Activated naive CD4-positive, alpha-beta T cell treated with Interleukin-2 at 50 U/mL for 16 hours (primary cell): ENCODE measurements at places on chromosomes 7 and 10.

DNA sequence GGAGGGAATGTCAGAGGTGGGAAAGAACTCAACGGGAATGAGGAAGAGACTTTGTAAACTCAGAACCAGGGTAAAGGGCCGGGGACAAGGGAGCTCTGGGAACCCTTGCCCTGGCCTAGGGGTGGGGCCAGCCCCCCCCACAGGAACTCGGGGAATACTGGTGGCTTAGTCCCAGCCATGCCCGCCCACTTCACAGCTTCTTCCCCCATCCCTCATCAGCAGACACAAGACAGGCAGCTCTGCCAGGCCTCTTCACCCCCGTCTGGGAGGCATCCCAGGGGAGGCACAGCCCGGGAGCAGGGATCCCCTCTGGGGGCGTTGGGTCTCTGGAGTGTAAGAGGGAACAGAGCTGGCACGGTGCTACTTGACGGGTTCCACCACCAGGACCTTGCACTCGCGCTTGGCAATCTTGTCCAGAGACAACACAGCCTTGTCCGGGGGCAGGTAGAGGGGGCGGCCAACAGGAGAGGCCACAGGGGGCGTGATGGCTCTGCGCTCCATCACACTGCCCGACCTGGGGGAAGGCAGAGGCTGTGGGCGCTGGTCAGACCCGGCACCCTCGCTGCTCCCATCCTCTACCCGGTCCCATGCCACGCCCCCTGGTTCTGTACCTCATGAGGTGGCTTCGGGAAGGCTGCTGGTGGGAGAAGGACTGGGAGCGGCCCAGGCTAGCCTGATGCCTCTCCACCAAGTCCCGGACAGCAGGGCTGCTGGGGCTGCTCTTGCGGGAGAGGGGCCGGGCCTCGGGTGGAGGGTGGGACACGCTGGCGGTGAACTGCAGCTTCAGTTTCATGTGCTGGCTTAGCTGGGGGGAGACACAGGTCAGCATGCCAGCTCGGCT is 3.7 kb downstream of the TRAPPC14 start:
- no peak for DNase-seq

GRCh38 chr7:57205000-57205399 is 72.8 kb upstream of the ZNF479 start:
- no peak for DNase-seq

DNA sequence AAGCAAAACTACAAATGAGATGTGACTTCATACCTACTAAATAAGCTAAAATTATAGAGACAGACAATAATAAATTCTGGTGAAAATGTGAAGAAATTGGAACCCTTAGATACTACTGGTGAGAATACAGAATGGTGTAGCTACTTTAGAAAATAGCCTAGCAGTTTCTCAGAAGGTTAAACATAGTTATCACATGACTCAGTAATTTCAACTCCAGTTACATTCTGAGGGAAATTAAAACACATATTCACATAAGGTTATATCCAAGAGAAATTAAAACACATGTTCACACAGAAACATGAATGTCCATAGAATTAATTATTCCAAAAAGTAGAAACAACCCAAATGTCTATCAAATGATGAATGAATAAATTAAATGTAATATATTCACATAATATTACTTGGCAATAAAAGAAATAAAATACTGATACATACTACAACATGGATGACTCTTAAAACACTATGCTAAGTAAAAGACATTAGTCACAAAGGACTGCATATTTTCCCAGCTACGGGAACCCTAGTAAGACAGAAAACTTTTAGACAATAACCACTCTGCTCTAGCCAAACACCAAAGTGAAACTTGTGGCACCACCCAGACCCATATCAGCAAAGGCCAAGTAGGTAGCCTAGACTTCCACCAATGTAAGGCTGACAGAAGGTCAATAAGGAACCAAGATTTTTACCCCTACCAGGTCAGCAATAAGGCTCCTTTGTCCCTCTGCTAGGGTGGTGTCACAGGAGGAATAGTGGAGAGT is 25.1 kb downstream of the SLC25A40 start:
- no peak for DNase-seq

GRCh38 chr10:79910344-79910743 is 38.6 kb downstream of the SFTPD start:
- no peak for DNase-seq

- no peak for DNase-seq
These were observed 225.7 kb downstream of the RPS24 start for GRCh38 chr10:78259391-78259790.

GRCh38 chr10:132326344-132326889 is 5.6 kb upstream of the LRRC27 start:
- DNase-seq = no peak

GRCh38 chr7:31061185-31061584 is 9.1 kb downstream of the ADCYAP1R1 start:
- DNase-seq = no peak

GRCh38 chr7:36985866-36986400 is 261.6 kb upstream of the AOAH start:
- no peak for DNase-seq

DNA sequence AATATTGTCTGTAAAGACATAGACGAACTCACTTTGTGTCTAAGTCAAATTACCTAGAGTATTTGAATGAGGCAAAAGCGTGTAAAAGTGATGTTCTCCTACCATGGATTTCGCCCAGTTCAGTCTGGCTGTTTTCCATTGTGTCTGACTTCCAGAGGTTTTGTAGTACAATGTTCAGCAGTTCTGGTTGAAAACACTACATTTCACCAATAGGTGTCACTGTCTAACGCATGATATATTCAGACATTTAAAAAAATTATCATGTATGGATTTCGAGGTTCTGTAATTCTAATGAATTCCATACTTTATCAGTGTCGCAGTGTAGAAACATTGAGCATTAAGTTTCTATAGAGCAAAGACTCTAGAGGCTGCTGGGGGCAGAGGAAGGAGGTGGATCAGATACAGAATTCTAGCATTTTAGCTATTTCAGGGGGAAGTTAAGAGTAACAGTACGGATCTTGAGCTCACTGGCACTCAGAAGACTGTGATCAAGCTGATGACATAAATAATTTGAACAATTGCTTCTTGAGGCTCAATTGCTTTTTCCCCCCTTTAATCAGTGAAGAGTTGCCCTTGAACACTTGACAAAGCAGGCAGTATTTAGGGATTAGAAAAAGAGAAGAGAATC is 196.9 kb upstream of the RHOBTB1 start:
- no peak for DNase-seq

DNA sequence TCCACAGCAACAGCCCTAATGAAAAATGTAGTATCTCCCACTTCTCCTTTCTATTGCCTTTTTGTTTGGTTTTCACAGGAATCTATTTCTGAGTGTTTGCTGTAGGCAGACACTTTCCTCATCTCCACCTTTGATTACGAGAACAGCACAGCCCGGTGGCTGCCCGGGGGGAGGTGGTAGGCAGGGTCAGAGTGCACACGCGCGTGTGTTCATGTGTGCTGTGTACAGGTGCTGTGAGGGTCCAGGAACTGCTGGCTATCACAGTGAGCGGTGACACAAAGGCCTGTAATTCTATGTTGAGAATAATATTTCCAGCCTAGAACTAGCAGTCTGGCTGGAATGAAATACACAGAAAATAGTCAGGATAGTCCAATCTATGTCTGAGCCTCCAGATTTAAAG is 212.8 kb downstream of the ADARB2 start:
- no peak for DNase-seq

DNA sequence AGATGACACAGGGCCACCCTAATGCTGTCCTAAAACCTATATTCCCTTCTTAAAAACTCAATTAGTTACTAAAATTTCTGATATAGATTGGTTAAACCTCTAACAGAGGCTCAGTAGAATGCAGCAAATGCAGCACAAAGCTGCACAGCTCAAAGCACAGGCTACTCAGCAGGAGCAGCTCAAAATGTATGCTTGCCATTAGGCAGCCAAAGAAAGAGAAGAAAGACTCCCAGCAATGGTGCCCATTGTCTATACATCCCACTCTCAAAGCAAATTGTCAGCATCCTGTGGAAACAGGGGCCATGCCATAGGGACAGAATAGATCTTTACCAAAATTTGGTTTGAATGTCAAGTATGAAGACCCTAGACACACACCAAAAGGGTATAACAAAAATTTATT is 73.5 kb downstream of the TFPI2 start:
- DNase-seq = no peak

DNA sequence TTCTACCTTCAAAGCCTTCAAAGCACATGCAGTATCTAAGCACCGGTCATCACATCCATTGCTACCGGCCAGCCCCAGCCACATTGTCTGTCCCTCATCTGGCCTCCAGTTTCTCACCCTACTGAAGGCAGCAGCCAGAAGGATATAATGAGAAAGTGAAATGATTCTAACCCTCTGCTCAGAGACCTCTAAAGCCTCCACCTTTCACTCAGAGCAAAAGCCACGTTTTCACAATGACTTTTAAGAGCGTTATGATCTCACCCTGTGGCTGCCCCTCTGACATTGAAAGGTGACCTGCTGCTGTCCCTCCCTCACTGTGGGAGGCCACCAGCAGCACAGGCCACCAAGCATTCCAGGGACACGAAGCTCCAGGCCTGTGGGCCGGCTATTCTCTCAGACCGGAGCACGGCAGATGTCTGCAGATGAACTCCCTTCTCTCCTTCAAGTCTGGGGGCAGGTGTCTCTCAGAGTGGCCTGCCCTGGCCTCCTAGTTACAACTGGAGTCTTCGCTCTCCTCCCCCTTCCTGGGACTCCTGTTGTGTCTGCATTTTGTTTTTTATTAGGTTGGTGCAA is 94.9 kb upstream of the EEPD1 start:
- DNase-seq = no peak

GRCh38 chr7:14717169-14717568 is 185.4 kb downstream of the DGKB start:
- DNase-seq = no peak

GRCh38 chr10:10320956-10321355 is 696.7 kb upstream of the CELF2 start:
- no peak for DNase-seq

GRCh38 chr7:128879939-128880746 is 17.5 kb downstream of the ATP6V1F start:
- no peak for DNase-seq

- DNase-seq = no peak
These were observed 16.3 kb downstream of the TLL2 start for GRCh38 chr10:96497391-96497790.

DNA sequence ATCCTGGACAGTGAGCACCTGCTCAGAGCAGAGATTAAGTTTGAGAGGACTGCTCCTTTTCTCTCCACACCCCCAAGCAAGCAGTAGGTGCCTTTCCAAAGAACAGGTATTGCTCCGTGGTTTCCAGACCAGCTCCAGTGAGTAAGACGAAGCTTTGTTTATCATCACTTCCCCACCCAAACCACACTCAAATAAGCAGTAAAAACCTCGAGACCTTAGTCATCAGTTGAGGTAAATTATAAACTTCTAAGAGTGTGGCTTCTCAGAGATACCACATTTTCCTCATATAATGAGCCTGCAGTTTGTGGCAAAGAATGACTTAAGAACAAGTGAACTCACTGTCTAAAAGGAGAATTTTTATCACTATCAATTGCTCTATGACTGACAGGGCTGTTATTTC is 50.0 kb upstream of the GRB10 start:
- no peak for DNase-seq

DNA sequence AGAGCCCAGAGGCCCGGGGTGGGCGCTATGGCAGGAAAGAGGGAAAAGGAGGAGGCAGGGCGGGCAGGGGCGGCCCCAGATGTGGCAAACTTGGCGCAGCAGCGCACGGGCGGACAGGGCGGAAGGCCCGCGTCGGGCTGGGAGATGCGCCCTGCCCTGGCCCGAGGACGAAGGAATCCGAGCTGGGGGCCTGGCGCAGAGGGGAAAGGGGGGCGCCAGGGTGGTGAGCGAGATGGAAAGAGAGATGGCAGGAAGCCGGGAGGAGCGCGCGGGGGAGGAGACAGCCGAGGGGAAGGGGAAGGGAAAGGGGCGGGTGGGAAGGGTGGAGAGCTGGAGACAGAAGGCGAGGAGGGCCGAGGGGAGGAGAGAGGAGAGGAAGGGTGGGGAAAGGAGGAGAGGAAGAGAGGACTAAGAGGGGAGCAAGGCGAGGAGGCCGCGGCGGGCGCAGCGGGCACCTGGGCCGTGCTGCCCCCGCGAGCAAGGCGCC is at the start of gene MARVELD1:
TSS of gene MARVELD1 (plus strand) at position 392 of the 487 bp plus-strand sequence. CDS start 147 bp downstream, outside the sequence.
- no peak for DNase-seq

DNA sequence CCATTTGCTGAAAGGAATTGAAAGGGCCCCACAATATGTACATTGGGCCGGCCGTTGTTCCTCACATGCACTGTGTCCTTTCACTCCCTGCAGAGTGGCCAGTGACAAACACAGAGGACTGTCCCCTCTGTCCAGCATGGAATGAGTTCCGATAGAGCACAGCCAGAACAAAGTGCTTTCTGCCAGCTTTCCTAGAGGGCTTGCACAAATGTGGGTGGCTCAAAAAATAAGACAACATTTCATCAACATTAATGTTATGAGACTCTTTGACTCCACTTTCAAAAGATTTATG is 2.4 kb downstream of the PKD2L1 start:
- no peak for DNase-seq

GRCh38 chr10:3741688-3742461 is 43.1 kb downstream of the KLF6 start:
- DNase-seq = no peak

DNA sequence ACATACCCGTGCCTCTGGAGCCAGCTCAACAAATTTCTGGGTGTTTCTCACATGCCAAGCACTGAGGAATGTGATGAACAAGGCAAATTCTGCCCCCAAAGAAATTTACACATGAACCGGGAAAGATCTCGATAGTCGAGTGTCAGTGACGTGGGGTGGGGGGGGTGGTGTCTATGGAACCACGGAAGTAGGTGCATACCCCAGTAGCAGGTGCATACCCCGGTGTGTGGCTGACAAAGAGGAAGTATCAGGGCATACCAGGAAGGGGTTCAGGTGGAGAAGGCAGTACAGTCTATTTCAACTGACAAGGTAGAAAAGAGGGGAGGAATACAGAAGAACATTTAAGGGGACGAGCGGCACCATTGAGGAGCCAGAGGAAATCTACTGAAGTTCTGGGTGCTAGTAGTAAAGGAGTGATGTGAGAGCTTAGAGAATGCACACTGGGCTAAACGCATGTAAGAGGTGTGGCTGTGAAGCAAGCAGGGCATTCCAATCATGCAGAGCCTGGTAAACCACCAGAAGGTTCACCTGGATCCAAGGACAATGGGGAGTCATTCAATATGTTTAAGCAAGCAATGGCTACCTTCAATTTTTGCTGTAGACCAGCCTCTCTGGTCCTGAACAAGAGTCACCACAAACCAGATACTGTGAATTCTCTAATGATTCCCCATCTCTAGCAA is 6.2 kb downstream of the CCDC6 start:
- no peak for DNase-seq

DNA sequence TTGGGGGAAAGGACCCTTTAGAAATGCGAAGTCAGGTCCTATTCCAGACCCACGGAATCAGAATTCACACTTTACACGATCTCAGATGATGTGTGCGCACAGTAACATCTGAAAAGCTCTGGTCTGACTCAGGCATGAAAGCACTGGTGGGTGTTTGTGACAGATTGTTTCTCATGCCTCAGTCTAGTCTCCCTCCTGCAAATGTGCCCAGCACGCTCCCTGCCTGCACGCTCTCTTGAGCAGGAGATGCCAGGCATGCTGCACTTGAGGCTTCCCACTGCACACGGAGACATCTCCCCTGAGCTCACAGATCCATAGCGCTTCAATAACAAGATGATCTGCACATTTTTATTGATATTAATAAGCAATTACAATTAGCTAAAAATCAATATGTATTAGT is 23.6 kb upstream of the ZNF37A start:
- no peak for DNase-seq
